Posterior cingulate gyrus (tissue), 11 donors: ENCODE measurements at places on chromosomes 1 and 21.

DNA sequence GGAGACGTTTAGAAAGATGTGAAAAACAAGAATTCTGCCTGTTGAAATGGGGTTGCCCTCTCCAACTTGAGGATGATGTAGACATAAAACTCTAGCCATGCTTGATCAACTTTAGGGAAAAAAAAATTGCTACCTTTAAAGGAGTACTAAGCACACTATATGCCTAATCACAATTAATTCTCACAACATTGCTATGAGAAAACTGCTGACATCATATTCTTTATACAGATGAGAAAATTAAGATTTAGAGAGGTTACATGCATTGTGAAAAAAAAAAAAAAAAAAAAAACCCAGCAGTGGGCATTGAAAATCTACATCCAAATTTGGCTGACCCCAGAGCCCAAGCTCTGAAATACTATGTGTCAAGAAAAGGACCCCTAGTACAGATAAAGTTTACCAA is 617.2 kb upstream of the ADGRL2 start:
- DNase-seq: no peak

GRCh38 chr1:47693115-47693514 is 255.3 kb downstream of the FOXD2 start:
- no peak for DNase-seq

GRCh38 chr1:91653183-91653582 is 152.5 kb downstream of the CDC7 start:
- DNase-seq: no peak

DNA sequence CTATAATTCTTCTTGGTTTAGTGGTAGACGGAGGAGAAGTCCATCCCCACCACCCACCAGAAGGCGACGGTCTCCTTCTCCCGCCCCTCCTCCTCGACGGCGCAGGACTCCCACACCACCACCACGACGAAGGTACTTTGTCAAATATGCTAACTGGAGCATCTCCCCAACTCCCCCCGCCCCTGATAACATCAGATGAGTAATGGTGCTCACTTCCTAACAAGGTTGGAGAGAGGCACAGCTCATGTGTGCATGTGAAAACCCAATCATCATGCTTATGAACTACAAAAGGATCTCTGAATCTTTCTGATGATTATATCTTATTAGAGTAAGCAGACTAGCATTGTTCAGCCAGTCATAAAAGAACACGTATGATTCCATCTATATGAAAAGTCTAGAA is 23.7 kb downstream of the SRRM1 start:
- no peak for DNase-seq

DNA sequence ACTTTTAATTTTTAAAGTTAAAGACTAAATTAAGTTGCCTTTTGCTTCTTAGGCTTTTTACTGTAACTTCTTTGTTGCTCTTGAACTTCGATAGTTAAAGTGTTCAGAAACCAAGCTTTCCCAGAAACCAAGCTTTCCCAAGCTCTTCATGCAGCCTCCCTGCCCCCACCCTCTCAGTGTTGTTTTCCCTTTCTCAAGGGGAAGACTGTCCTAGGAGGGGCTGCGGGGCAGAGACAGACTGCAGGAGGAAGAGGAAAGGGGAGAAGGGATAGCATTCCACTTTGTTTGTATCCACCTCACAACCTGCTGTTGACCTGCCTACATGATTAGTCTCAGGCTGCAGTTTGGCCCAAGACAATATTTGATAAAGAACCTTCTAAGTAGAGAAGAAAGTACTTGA is 39.0 kb upstream of the DIPK1A start:
- DNase-seq: no peak

DNA sequence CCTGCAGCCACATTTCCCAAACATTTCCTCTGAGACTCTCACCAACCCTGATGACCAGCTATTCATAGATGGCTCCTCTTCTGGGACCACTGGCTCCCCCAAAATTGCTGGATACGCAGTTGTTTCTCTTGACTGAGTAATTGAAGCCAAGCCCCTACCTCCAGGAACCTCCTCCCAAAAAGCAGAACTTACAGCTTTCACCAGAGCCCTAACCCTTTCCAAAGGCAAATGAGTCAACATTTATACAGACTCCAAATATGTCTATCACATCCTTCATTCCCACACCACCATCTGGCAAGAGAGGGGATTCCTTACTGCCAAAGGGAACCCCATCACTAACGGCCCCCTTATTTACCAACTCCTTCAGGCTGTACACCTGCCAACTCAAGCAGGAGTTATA is 20.3 kb upstream of the CA6 start:
- no peak for DNase-seq

DNA sequence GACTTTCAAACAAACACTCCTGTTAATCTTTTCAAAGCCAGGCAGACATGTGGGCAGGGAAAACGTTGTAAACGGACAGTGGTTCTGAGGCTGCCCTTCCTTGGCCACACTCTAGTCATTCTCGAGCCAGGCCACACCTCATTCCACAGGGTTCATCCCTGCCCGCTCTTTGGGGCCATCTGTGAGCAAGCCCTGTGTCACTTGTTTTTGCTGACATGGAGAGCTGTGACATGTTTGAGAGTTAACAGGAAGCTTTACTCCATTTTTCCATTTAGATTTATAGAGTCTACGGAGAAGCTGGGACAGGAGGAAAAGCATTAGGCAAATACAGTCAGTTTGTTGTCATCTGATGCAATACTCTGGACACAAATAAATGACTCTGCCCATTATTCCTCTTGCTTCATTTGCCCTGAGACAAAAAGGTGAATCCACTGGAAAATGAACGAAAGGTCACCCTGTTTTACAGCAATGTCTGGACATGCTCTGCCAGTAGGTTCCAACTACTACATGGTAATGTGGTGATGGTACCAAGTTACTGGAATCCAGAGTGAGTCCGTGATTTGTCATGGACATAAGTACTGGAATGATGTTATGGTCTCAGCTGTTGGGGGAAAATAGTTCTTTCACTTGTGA is 126.9 kb downstream of the CLIC6 start:
- DNase-seq: no peak

DNA sequence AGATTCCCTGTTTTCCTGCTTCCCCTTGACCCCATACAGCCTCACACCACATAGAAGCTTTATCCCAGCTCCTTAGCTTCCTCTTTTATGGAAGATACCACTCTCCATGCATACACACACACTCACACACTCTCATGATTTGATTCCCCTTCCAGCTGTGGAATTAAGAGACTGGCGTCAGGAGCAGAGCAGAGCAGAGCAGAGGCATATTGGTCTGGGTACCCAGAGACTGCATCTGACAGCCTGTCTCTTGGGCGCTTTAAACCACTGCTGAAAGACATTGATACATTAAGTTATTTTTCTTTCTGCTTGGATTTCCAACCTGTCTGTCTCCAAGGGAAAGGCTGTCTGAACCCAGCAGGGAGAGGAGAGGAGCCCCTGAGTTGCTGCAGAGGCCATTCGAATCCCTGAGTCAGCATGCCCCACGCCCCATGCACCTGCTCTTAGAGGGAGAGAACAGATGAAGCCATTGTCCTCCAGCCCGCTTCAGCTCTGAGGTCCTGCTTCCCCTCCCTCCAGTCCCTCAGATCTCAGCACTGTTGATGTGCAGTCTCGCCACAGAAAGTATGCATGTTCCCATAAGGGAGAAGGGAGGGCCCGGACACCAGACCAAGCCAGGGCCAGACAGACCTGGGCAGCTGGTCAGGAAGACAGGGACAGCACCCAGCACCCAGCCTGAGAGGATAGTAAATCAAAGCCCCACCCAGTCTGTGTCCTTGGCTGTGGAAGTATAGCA is 66.7 kb upstream of the GJB5 start:
- no peak for DNase-seq
